GM23248 (cell line): ENCODE measurements at places on chromosomes 3 and 15. TPM values are rescaled to one million over a fixed set of nuclear protein-coding genes. Genes with fewer than 3 reads are reported as not detected.

- H3K4me3 ChIP-seq = no peak overlapping the region
- H3K27me3 ChIP-seq = no peaks in the 10 kb centered on the region
- peaks cover 29% of the 10 kb centered on the region for H3K4me1 ChIP-seq
- no peak for DNase-seq
- no peak overlapping the region for H3K27ac ChIP-seq
Measured at GRCh38 chr15:101183226-101183930, 68.5 kb downstream of the CHSY1 start.

DNA sequence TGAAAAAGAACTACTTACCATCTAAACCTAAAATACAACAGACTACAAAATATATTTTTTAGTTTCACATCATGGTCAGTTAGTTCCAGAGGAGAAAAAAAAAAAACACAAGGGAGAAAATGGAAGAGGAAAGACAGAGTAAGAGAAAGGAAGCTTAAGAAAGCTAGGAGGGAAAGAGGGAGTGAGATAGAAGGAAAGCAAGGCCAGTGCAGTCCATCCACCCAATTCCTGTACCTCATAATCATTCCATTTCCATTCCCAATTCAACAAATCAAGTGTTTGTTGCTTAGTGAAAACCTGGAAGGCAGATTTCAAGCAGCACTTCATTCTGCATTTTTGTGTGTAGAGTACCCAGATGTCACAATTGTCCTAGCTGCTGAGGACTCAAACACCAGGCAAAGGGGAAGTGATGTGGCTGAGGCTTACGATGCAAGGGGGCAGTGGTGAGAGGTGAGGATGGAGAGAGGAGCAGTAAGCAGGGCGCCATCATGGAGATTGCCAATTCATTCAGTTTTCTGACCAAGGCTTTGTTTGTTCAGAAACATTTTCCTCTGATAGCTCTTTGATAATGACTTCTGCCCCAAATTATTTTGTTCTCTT is 83.6 kb upstream of the GSK3B start:
- DNase-seq = peak; percentile 30
- H3K36me3 ChIP-seq = no peaks in the 10 kb centered on the region
- peak overlapping the region; percentile 77 for H3K27ac ChIP-seq
- H3K4me3 ChIP-seq = peak overlapping the region; percentile 62
- peaks cover 42% of the 10 kb centered on the region for H3K4me1 ChIP-seq

GRCh38 chr15:43483297-43484128 is 9.4 kb downstream of the TP53BP1 start:
- H3K27me3 ChIP-seq = no peaks in the 10 kb centered on the region
- peaks cover 43% of the 10 kb centered on the region for H3K36me3 ChIP-seq
- no peaks in the 10 kb centered on the region for H3K4me1 ChIP-seq
- peak; percentile 60 for DNase-seq
- H3K27ac ChIP-seq = no peak overlapping the region

- no peak overlapping the region for H3K4me3 ChIP-seq
- H3K4me1 ChIP-seq = no peaks in the 10 kb centered on the region
- H3K27me3 ChIP-seq = no peaks in the 10 kb centered on the region
- no peaks in the 10 kb centered on the region for H3K36me3 ChIP-seq
Measured at GRCh38 chr3:179302111-179302510, 20.7 kb upstream of the ZNF639 start.

- peaks cover 46% of the 10 kb centered on the region for H3K27me3 ChIP-seq
- H3K36me3 ChIP-seq = no peaks in the 10 kb centered on the region
- H3K4me1 ChIP-seq = no peaks in the 10 kb centered on the region
- no peak for DNase-seq
- no peak overlapping the region for H3K27ac ChIP-seq
Measured at GRCh38 chr3:10421996-10422395, 83.4 kb downstream of the ATP2B2 start.

GRCh38 chr3:198112031-198112430 is 152.0 kb downstream of the LMLN start:
- H3K4me1 ChIP-seq = no peaks in the 10 kb centered on the region
- no peak for DNase-seq
- H3K27me3 ChIP-seq = peaks cover 53% of the 10 kb centered on the region
- H3K36me3 ChIP-seq = no peaks in the 10 kb centered on the region
- H3K27ac ChIP-seq = no peak overlapping the region

ZPLD1 gene
- total RNA-seq = 0.22 TPM in 1 of 2 replicates, not detected in the other

DNA sequence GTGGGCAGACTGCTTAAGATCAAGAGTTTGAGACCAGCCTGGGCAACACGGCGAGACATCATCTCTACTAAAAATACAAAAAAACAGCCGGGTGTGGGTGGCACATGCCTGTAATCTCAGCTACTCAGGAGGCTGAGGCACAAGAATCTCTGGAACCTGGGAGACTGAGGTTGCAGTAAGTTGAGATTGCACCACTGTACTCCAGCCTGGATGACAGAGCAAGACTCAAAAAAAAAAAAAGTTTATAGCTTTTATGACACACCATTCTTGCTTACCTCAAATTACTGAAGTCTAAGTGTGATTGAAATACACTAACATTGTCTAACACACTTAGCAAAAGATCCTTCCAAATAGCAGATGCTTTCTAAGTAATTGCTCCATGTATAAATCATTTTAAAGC is 207.6 kb downstream of the STAG1 start:
- H3K4me3 ChIP-seq = no peak overlapping the region
- DNase-seq = peak; percentile 58
- peak overlapping the region; percentile 35 for H3K27ac ChIP-seq
- peaks cover 33% of the 10 kb centered on the region for H3K4me1 ChIP-seq

- no peaks in the 10 kb centered on the region for H3K36me3 ChIP-seq
- H3K27me3 ChIP-seq = no peaks in the 10 kb centered on the region
Measured at GRCh38 chr3:61358364-61358763, 107.1 kb upstream of the FHIT start.
